ENCODE measurements at places on chromosomes 13 and 19. TPM values are rescaled to one million over a fixed set of nuclear protein-coding genes. Genes with fewer than 3 reads are reported as not detected.

Gene TMEM190
- not detected for total RNA-seq

Gene TEKTIP1
- total RNA-seq, result 0.49 TPM

DNA sequence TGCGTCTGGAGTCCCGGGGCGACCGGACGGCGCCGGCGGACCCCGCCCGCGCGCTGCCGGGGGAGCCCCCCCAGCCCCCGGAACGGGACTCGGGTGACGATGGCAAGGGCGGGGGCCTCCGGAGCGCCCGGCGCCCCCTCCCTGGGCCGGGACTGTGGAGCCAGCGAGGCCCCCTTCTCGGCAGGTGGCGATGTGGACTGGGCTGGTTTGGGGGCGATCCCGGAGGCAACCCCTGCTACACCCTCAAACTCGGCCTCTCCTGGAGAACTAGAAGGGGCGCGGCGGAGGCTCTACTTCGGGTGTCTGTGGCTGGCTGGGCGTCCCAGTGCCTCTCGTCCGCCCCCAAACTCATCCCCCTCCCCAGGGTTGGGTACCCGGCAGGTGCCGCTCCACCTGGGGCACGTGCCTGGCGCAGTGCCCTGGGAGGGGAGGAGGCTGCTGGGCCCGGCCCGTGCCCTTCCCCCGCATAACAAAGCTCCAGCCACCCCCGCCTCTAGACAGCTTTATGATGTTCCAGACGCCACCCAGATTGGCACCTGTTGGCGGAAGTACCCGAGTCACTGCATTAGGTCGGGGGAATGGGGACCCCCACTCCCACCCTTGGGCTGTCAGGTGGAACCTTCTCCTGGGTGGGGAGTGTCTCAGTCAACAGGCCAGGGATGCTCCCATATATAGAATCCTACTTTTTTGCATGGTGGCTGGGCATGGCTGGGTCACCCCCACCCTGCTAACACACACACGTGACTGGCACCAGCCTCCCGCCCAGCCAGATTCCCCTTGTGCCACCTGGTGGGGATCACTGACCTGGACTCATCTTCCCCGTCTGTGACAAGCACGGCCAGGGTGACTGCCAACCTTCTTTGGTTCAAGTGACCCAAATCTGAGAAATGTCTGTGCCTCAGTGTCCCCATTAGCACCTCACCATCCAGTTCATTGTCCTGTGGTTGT, 722 bp downstream of the PKN1 start:
- H3K4me1 ChIP-seq, result peaks cover 21% of the 10 kb centered on the region
- H3K4me3 ChIP-seq, result peak overlapping the region; percentile 73
- H3K36me3 ChIP-seq, result peaks cover 10% of the 10 kb centered on the region

DNA sequence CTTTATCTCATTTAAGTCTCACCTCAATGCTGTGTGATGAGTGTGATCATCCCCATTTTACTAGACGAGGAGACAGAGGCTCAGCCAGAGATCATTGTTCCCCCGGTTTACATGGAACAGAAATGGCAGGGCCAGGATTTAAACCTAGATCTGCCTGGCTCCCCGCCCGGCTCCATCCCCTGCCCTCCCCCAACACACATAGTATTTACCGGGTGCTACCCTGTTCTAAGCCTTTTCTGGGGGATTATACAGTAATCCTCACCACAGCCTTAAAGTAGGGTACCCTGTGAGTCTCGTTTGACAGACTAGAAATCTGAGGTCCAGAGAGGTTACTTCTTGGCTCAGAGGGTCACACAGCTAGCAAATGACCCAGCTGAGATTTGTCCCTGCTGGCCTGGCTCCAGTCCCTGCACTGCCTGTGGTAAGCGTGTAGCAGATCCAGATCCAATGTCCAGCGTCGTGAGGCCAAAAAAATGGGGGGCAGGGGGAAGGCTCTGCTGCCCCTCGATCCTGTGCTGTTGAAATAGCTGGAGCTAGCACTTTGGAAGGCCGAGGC, 3.8 kb upstream of the KLC3 start:
- DNase-seq, result no peak
- H3K27ac ChIP-seq, result no peak overlapping the region
- H3K27me3 ChIP-seq, result peaks cover 22% of the 10 kb centered on the region
- H3K36me3 ChIP-seq, result no peaks in the 10 kb centered on the region
- H3K4me3 ChIP-seq, result no peak overlapping the region

DNA sequence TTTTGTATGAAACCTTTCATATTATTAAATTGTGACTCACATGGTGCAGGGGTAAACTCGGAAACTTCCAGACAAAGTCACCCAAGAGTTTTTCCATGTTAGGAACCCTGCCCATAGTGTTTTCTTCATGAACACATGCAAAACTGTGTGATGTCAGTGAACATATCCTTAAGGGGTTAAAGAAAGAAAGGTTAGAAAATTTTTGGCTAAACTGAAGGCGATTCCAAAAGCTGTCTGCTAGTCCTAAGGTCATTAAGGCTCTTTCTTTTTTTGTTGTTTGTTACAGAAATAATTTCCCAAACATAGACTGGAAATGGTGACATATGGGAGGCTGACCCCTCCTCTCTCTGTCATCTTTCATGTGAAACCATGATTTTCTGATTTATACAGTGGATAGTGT, 271.9 kb downstream of the DNAJC15 start:
- peaks cover 4% of the 10 kb centered on the region for H3K36me3 ChIP-seq
- no peaks in the 10 kb centered on the region for H3K27me3 ChIP-seq
- no peak overlapping the region for H3K4me3 ChIP-seq
- H3K4me1 ChIP-seq, result peaks cover 28% of the 10 kb centered on the region
- peak; percentile 72 for DNase-seq
- H3K27ac ChIP-seq, result peak overlapping the region; percentile 74

- no peak overlapping the region for H3K27ac ChIP-seq
- DNase-seq, result no peak
- no peaks in the 10 kb centered on the region for H3K4me1 ChIP-seq
- H3K4me3 ChIP-seq, result no peak overlapping the region
- H3K27me3 ChIP-seq, result no peaks in the 10 kb centered on the region
Observed at GRCh38 chr13:46087481-46087880, 17.4 kb downstream of the CPB2 start.

DNA sequence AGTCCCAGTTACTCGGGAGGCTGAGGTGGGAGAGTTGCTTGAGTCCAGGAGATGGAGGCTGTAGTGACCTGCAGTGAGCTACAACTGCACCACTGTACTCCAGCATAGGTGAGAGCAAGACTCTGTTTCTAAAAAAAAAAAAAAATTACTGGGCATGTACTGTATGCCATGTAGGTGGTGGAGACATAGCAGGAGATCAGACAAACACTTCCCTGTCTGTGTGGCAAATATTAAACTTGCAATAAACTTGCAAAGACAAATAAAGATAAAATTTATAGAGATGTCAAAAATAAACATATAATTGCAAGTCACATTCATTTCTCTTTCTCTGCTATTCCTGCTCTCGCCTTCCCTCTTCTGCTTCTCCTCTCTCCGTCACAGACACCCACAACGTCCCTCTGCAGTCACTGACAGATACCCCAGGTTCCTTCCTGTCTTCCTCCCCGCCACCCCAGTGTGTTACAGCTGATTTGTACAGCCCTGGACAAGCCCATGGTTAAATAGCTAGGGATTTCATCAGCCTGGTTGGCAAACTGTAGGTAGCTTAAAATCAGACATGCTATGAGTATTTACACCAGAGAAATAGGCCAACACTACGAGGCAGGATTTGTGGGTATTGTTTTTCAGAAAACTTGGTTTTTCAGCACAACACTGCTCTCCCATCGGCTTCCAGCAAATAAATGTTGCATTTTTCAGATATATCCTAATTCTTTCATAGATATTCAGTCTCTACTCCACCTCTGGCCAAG, 1.3 kb upstream of the CD177 start:
- H3K27ac ChIP-seq, result no peak overlapping the region
- H3K36me3 ChIP-seq, result no peaks in the 10 kb centered on the region
- H3K4me3 ChIP-seq, result no peak overlapping the region

DNA sequence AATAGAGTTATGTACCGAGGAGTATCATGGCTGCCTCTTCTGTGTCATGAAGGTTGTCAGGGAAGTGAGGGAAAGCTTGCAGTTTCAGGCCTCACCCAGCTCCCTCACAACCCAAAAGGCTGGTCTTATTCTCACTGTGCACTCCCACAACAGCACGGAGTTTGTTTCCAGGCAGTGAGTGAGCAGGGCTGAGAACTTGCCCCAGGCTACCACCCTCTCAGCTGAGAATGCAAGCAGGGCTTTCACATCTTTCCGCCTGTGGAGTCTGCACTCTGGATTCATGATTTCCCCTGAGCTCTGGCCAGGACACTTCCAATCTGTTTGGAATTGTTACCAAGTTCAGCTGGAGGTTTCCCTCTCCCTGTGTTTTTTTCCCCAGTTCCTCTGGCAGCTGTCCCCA, 2284.7 kb upstream of the PCDH20 start:
- no peaks in the 10 kb centered on the region for H3K27me3 ChIP-seq
- no peaks in the 10 kb centered on the region for H3K36me3 ChIP-seq
- H3K4me1 ChIP-seq, result no peaks in the 10 kb centered on the region
- H3K27ac ChIP-seq, result no peak overlapping the region
- no peak for DNase-seq

DNA sequence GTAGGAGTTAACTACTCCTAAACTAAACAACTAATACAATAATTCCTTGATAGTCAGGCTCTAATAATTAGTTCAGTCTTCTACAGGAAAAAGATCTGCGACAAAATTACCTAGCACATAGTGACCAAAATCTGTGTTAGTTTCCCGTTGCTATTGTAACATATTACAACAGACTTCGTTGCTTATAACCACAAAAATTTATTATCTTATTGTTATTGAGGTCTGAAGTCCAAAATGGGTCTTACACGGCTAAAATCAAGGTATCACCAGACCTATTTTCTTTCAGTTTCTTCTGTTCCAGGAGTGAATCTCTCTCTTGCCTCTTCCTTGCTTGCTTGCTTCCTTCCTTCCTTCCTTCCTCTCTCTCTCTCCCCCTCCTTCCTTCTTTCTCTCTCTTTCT, 993.6 kb upstream of the SPRY2 start:
- DNase-seq, result no peak
- H3K4me3 ChIP-seq, result no peak overlapping the region
- H3K27ac ChIP-seq, result no peak overlapping the region
- no peaks in the 10 kb centered on the region for H3K36me3 ChIP-seq
- H3K4me1 ChIP-seq, result no peaks in the 10 kb centered on the region

- H3K4me3 ChIP-seq, result peak overlapping the region; percentile 89
- H3K4me1 ChIP-seq, result peaks cover 34% of the 10 kb centered on the region
- peak; percentile 62 for DNase-seq
- peaks cover 4% of the 10 kb centered on the region for H3K36me3 ChIP-seq
- no peaks in the 10 kb centered on the region for H3K27me3 ChIP-seq
Observed at GRCh38 chr19:10961073-10961860, 437 bp downstream of the SMARCA4 start.
